Chondrocyte (in vitro differentiated cells): ENCODE measurements at places on chromosomes 3 and 15.

DNA sequence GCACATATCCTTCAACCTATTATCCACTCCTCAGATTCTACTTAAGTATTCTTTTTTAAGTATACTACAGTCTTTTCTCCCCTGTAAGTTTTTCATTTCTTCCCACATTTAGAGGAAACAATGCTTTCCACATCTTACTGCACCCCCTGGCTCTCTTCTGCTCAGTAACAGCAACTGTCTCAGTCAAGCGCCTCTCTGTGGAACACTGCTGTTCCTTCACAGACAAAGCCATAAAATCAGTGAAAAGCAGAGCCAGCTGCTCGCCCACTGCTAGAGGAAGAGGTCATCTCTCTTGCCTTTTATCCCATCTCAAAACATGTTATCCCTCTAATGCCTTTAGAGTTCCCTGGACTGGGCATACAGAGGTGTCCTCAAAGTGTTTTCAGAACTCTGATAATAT lies 24.8 kb downstream of the SERP1 start:
- no peak for DNase-seq

- no peak for DNase-seq
Measured at GRCh38 chr3:130831719-130832400, 62.0 kb upstream of the ATP2C1 start.

GRCh38 chr15:77836121-77836692 lies 203.5 kb upstream of the LINGO1 start:
- DNase-seq = peak; percentile 67

- DNase-seq = no peak
Measured at GRCh38 chr15:72604794-72605193, 49.7 kb upstream of the GOLGA6B start.

GRCh38 chr3:28934126-28934813 lies 346.6 kb upstream of the RBMS3 start:
- DNase-seq = no peak

- DNase-seq = no peak
Measured at GRCh38 chr15:41502795-41503668, 9.4 kb downstream of the ITPKA start.
